ENCODE measurements at places on chromosomes 6 and 20. TPM values are rescaled to one million over a fixed set of nuclear protein-coding genes. Genes with fewer than 3 reads are reported as not detected.

BPIFA1 gene
- not detected for total RNA-seq

DNA sequence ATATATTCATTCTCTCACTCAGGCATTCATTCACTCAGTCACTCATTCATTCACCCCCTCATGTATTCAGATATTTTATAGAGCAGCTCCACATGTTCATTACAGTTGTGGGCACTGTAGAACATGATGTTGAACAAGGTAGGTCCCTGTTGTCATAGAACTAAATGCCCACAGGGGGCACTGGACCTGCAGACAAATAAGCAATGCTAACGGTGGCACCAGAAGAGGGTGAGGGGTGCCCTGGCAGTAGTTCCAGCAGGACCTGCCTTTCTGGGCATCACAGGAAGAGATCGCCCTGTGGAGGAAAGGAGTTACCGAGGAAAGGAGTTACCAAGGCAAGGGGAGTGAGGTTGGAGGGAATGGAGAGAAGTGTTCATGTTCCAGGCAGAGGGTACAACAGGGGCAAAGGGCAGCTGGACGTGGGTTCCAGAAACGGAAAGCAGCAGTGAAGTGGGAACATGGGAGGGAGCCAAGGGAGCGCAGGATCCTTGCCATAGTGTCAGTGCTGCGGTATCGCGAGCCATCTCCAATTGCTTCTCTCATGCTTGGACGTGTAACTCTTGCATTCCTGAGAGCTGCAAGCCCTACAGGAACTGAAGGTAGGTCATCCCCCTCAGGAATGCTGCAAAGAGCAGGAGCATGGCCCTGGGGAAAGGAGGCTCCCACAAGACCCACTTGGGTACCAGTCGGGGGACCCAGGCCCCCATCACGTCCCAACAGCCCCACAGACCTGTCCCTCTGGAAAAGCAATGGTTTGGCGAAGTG, 128.2 kb downstream of the EDN3 start:
- DNase-seq = no peak
- no peak overlapping the region for H3K4me3 ChIP-seq
- H3K4me1 ChIP-seq = no peaks in the 10 kb centered on the region

- no peaks in the 10 kb centered on the region for H3K36me3 ChIP-seq
- DNase-seq = no peak
- H3K4me3 ChIP-seq = no peak overlapping the region
- H3K27me3 ChIP-seq = no peaks in the 10 kb centered on the region
- no peak overlapping the region for H3K27ac ChIP-seq
- H3K4me1 ChIP-seq = no peaks in the 10 kb centered on the region
Observed at GRCh38 chr20:33236351-33236750, 555 bp downstream of the BPIFA1 start.

DNA sequence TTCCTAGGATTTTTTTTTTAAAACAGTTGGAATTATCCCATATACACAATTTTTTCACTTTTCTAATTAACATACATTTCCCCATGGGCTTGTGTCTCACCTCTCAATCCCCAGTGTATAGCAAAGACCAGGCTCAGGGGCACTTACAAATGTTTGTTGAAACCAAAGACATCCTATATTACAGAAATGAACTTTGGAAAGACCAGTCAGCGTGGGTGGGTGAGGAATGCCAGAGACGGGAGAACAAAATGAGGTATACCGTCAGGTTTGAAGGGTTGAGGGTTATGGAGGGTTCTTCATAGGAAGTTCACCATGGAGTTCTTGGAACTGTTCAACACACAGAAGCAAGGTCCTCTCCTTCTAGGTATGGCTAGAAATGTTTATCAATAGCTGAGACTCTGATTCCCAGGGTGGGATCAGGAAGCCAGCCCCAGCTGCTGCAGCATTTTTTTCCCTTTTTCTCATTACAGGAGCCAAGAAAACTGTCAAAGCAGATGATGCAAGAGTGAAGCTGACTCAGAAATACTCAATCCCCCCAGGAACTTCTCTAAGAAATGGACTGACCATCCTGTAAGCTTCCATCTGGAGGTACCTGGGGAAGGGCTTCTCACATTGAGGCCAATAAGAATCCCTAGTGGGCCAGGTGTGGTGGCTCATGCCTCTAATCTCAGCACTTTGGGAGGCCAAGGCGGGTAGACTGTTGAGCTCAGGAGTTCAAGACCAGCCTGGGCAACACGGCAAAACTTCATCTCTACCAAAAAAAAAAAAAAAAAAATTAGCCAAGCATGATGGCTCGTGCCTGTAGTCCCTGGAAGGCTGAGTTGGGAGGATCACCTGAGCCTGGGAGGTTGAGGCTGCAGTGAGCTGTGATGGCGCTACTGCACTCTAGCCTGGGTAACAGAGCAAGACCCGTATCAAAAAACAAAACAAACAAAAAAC, 15.9 kb upstream of the TBC1D20 start:
- H3K27ac ChIP-seq = no peak overlapping the region
- H3K4me3 ChIP-seq = no peak overlapping the region
- DNase-seq = no peak
- H3K27me3 ChIP-seq = no peaks in the 10 kb centered on the region

DNA sequence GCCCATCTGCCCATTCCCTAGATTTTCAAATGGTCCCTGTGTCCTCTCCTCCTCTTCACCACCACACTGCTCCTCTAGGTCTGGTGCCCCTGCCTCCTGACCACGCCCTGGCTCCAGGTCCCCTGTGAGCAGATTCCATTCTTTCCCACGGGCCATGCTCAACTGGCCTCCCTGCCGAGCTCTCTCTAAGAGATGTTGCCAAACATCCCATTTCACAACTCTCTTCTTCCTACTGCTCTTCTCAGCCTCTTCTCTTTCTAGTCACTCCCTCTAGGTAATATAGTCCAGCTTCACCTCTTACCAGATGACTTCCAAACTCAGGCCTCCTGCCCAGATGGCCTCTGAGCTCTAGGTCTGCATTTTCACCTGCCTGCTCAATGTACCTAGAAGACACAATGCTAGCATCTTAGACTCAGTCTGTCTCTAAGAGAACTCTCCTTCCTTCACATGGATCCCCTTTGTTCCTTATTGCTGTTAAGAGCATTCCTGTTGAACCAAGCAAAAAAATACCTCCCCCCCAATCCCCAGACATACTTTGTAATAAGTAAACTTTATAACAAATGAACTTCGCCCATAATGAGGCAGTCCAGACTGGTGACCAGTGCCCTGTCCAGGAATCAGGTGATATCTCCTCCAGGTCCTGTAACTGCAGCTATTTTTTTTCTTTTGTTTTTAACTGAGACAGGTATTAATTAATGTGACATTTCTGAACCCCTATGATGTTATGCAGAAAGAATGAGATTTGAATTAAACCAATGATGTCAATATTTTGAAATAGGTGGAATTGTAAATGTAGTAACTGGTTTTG, 79.0 kb downstream of the LYRM4 start:
- no peak for DNase-seq
- H3K36me3 ChIP-seq = no peaks in the 10 kb centered on the region
- no peaks in the 10 kb centered on the region for H3K27me3 ChIP-seq
- H3K27ac ChIP-seq = no peak overlapping the region

DNA sequence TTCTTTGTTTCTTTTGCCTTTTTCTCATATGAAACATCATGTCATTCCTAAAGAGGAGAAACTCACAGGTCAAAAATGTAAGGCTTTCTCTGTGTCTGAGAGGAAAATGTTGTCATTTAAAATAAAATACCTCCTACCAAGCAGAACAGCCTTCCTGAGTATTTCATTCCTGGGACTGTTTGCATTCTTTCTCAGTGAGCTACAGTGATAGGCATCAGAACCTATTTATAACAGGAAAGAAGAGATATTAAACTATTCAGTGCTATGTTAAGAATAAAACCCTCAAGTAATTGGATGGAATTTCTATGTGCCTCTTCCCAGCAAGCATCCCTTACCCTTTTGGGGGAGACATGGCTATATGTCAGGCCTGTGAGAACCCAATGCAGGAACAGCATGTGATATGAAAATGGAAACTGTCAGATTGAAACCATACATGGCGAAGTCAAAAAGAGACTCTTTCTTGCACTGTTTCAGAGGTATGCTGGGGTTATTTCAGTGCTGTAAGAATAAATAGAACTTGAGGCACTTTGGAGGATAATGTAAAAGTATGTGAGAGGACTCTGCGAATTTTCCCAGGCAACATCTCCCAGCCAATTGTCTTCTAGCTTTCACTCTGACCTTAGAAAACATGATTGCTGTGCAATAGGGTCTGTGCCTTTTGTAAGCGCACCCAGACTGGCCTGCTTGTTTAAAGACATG, 133.8 kb upstream of the CCN2 start:
- no peak overlapping the region for H3K4me3 ChIP-seq
- H3K4me1 ChIP-seq = no peaks in the 10 kb centered on the region
- DNase-seq = no peak
- peak overlapping the region; percentile 32 for H3K27ac ChIP-seq

GRCh38 chr6:159075506-159076228, 30.9 kb upstream of the TAGAP start:
- H3K4me1 ChIP-seq = no peaks in the 10 kb centered on the region
- no peaks in the 10 kb centered on the region for H3K27me3 ChIP-seq
- H3K27ac ChIP-seq = no peak overlapping the region
- no peaks in the 10 kb centered on the region for H3K36me3 ChIP-seq

DNA sequence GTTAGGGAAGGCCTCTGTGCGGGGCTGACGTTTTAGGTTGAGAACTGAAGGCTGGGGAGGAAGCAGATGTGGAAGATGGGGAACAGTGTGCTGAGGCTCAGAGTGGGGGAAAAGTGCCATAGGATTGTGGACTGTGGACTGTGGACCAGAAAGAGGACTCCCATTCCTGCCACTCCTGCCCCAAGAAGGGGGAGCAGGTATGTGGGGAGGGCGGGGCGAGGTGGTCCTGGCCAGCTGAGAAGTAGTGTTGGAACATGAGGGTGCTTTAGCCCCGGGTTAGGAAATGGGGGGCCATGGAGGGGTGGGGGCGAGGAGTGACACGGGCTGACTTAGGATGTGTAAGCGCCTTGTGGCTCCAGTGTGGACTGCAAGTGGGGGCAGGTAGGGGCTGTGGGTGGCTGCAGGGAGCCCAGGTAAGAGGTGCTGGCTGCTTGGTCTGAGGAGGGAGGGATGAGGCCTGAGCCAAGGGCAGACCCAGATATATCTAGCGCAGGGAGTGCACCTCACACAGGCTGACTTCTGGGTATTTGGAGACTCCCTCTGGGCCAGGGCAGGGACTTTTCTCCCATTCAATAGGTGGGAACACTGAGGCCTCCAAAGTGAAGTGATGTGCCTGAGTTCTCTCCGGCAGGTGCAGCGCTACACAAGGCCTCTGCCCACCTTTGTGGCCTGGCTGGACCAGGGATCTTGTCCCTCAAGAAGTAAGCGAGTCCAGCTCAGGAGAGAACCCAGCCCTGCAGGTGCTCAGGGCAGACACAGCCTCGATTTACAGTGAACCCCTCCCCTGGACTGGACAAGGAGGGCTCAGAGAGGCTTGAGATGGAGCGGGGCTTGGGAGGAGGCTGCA, 76.6 kb upstream of the TOX2 start:
- no peak overlapping the region for H3K27ac ChIP-seq
- DNase-seq = no peak
- H3K36me3 ChIP-seq = no peaks in the 10 kb centered on the region
- no peak overlapping the region for H3K4me3 ChIP-seq
- H3K27me3 ChIP-seq = peaks cover 3% of the 10 kb centered on the region
- H3K4me1 ChIP-seq = no peaks in the 10 kb centered on the region

- no peak overlapping the region for H3K4me3 ChIP-seq
- DNase-seq = no peak
- peaks cover 10% of the 10 kb centered on the region for H3K36me3 ChIP-seq
- H3K4me1 ChIP-seq = peaks cover 5% of the 10 kb centered on the region
- H3K27ac ChIP-seq = no peak overlapping the region
Observed at GRCh38 chr6:136641166-136641565, 90.9 kb upstream of the MAP7 start.

DNA sequence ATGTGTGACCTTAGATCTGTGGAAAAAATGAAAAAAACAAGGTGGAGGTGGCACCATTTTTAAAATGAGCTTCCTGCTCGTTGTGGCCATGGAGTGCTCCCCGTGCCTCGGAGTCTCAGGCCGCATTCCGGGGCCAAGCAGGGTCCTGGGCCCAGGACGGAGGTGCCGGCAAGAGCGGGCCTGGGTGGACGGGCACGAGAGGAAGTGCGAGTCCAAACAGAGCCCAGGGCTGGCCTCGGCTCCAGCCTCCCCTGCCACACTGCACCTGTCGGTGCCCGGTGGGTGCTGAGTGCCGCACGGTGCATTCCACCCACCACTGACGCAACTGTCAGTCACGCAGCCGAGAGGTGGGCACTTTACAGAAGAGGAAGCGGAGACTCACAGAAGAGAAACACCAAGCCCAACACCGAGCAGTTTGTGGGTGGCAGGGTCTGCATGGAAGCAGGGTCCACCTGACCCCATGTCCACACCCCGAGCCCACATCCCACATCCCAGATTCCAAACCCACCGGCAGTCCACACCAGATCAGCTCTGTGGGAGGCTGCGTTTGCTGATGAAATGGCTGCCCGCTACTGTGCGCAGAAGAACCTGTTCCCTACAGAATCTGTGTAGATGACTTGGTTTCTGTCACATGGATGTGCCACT, 97.7 kb downstream of the PSMB1 start:
- H3K27ac ChIP-seq = no peak overlapping the region
- no peaks in the 10 kb centered on the region for H3K27me3 ChIP-seq
- DNase-seq = no peak
- no peak overlapping the region for H3K4me3 ChIP-seq

DNA sequence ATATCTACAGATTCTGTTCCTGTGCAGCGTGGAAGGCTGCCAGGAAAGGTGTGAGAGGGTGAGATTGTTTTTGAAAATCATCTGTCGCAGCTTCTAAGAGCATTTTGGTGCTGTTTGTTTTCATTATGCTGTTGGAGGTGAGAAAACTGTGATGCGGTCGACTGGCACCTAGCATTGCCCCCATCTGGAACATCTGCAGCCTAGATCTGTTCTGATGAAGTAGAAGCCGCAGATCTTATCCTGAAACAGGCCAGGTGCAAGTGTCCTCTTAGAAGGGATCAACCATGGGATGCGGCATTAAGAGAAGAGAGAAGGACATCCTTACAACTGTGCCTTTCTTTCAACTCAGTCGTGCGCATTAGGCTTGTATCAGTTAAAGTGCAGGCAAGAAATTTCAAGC, 167.3 kb downstream of the CDH26 start:
- H3K27ac ChIP-seq = no peak overlapping the region
- H3K4me1 ChIP-seq = no peaks in the 10 kb centered on the region
- no peaks in the 10 kb centered on the region for H3K36me3 ChIP-seq
- DNase-seq = no peak
- H3K27me3 ChIP-seq = no peaks in the 10 kb centered on the region
- no peak overlapping the region for H3K4me3 ChIP-seq

GRCh38 chr6:154937306-154938220, 57.6 kb upstream of the TIAM2 start:
- H3K4me1 ChIP-seq = no peaks in the 10 kb centered on the region
- no peak overlapping the region for H3K27ac ChIP-seq
- H3K27me3 ChIP-seq = no peaks in the 10 kb centered on the region
- H3K4me3 ChIP-seq = no peak overlapping the region
